Fibroblast of lung (primary cell): ENCODE measurements at places on chromosomes 13 and 19. TPM values are rescaled to one million over a fixed set of nuclear protein-coding genes. Genes with fewer than 3 reads are reported as not detected.

GRCh38 chr19:5804516-5805461 lies at the start of gene NRTN:
TSS of gene NRTN (plus strand) at chr19:5805067. CDS start at chr19:5824166, 19,099 bp downstream.
- DNase-seq, result no peak

KPNA3 gene
- total RNA-seq, result 27.5 and 37.0 TPM in 2 replicates

DNA sequence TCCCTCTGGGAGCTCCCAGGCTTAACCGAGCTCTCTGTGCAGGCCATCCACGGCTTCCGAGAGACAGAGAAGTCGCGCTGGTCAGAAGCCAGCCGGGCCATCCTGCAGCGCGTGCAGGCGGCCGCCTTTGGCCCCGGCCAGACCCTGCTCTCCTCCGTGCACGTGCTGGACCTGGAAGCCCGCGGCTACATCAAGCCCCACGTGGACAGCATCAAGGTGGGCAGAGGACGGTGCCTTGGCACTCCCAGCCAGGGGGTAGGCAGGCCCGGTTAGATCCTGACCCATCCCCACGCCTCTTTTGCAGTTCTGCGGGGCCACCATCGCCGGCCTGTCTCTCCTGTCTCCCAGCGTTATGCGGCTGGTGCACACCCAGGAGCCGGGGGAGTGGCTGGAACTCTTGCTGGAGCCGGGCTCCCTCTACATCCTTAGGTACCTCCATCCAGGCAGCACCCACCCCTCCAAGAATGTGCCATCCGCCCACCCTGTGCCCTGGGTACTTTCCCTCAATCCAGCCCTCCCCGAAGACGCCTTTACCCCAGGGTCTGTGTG lies 1.5 kb downstream of the PSPN start:
- DNase-seq, result no peak

MYH14 gene
- total RNA-seq, result not detected in 2 replicates

TLE6 gene
- total RNA-seq, result 0.51 and 1.7 TPM in 2 replicates

DCT gene
- under 0.01 and 0.17 TPM in 2 replicates for total RNA-seq

USHBP1 gene
- total RNA-seq, result under 0.01 TPM in 1 of 2 replicates, not detected in the other

DNA sequence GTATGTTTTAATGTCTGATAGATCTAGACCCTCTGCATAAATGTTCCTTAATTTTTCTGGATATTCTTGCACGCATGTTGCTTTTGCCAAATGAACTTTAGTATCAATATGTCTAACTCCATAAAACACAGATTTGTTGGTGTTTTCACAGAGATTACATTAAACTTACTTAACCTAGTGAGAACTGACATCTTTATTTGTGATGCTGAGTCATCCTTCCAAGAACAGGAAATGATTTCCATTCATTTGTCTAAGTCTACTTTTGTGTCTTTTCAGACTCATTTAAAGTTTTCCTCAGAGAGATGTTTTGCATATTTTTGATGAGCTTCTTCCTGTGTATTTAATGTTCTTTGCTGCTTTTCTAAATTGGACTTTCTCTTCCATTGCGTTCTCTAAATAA lies 184.0 kb downstream of the SLC7A1 start:
- DNase-seq, result no peak

SIGLECL1 gene
- total RNA-seq, result not detected in 2 replicates

- peak; percentile 61 for DNase-seq
These were observed 38.4 kb upstream of the STARD13 start for GRCh38 chr13:33323801-33324510.

GRCh38 chr13:73433890-73434289 lies 375.1 kb downstream of the KLF5 start:
- DNase-seq, result no peak

ZNF85 gene
- total RNA-seq, result 1.3 and 5.9 TPM in 2 replicates

GRCh38 chr13:44174769-44175425 lies 198.7 kb upstream of the SERP2 start:
- DNase-seq, result peak; percentile 67

FAM83E gene
- 0.50 and 1.0 TPM in 2 replicates for total RNA-seq

GRCh38 chr19:2944403-2944774 lies 382 bp downstream of the ZNF77 start:
- DNase-seq, result no peak

DNA sequence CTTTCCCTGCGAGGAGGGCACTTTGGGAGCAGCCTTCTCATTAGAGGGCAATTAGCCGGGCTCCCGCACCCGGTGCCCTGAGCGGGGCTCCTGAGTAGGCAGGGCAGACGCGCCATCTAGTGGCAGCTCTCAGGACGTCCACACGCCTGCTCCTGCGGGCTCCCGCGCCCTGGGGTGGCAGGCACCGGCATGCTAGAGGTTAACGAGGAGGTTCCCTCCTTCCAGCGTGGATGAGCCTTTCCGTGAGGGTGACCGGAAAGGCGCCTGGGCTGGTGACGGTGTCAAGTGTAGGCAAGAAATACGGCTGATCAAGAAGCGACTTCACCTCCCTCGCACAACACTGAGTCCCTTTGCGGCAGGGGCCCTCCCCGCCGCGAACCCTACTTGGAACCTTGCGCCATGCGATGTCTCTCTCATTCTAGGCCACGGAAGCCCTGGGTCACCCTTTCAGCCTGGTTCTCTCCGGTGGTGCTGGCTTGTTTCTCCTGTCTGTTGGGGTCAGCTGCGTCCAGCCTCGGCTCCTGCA lies 67.7 kb downstream of the ALOX5AP start:
- DNase-seq, result peak; percentile 65

CPAMD8 gene
- 0.51 and 1.7 TPM in 2 replicates for total RNA-seq

GRCh38 chr19:40410030-40410389 lies 3.2 kb downstream of the PRX start:
- DNase-seq, result no peak

- no peak for DNase-seq
These were observed 30.0 kb downstream of the KEAP1 start for GRCh38 chr19:10473192-10473591.

PBX4 gene
- 1.5 and 1.7 TPM in 2 replicates for total RNA-seq

DNA sequence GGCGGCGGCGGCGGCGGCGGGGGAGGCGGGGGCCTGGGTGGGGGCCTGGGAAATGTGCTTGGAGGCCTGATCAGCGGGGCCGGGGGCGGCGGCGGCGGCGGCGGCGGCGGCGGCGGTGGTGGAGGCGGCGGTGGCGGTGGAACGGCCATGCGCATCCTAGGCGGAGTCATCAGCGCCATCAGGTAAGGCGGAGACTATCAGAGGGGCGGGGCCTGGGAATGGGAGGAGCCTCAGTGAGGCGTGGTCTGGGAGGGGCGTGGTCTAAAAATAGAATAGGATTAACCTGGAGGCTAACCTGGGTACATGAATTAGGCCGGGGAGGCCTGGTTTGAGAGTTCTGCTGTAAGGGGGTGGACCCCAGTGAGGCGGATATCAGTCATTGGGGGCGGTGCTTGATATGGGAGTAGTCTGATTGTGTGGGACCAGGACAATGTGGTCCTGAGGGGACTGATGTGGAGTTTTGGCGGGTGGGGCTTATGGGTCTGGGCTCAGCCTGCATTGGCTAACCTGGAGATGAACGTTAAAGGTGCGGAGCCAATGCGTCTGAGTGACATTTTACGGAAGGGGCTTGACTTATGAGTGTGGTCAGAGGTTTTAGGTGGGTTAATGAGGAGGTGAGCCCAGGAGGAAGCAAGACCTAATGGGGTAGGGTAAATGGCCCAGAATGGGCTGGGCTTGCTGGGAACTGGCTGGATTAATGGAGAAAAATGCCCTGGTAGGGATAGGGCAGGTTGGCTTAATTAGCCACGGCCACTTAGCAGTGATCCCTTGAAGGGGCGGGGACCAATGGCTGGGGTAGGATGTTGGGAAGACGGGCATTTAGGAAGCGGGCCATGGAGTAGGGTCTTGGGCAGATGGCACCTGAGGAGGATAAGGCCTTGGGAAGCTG lies 1.4 kb downstream of the CAPNS1 start:
- DNase-seq, result peak; percentile 71

DNA sequence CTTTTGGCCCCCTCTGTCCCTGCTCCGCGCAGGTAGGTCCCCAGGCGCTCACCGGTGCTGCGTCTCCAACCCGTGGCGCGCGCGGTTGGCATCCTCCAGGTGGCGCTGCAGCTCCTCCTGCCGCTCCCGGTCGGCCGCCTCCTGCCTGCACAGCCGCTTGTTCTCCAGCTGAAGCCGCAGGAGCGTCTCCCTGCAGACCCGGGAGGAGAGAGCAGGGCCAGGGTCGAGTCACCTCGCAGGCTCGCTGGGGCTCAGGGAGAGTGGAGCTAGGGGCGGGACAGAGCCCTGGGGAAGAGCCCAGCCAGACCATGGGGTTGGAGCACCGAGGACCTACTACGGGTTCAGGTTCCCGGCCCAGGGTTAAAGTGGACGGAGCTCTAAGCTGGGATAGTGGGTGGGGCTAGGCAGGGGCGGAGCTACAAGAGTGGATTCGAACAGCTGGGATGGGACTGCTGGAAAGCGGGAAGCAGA lies 9.3 kb downstream of the HOOK2 start:
- DNase-seq, result peak; percentile 80

ATP12A gene
- total RNA-seq, result not detected in 2 replicates

DNA sequence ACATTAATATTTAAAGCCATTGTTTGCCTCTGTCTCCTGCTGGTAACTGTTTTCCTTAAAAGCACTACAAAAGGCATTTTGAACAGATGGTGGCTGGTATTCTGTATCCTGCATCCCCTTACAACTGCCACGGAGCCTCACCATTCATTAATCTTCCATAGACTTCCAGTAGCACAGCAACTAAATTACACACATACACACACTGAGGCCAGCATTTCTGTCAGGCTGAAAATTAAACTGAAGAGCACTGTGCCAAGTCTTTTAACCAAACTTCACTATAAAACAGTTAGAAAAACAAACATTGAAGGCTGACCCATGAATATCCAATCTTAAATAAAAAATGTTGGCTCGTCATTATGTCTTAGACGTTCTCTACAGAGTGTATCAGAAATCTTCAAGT lies 697.8 kb downstream of the DACH1 start:
- DNase-seq, result peak; percentile 23

GRCh38 chr19:44176590-44176989 lies 11.7 kb downstream of the ZNF226 start:
- DNase-seq, result peak; percentile 42

MISP gene
- total RNA-seq, result under 0.01 TPM in 1 of 2 replicates, not detected in the other

ZIC2 gene
- total RNA-seq, result not detected in 2 replicates

LILRA1 gene
- total RNA-seq, result not detected in 2 replicates

RRAS gene
- 34.2 and 60.1 TPM in 2 replicates for total RNA-seq

IZUMO1 gene
- not detected in 2 replicates for total RNA-seq

DNA sequence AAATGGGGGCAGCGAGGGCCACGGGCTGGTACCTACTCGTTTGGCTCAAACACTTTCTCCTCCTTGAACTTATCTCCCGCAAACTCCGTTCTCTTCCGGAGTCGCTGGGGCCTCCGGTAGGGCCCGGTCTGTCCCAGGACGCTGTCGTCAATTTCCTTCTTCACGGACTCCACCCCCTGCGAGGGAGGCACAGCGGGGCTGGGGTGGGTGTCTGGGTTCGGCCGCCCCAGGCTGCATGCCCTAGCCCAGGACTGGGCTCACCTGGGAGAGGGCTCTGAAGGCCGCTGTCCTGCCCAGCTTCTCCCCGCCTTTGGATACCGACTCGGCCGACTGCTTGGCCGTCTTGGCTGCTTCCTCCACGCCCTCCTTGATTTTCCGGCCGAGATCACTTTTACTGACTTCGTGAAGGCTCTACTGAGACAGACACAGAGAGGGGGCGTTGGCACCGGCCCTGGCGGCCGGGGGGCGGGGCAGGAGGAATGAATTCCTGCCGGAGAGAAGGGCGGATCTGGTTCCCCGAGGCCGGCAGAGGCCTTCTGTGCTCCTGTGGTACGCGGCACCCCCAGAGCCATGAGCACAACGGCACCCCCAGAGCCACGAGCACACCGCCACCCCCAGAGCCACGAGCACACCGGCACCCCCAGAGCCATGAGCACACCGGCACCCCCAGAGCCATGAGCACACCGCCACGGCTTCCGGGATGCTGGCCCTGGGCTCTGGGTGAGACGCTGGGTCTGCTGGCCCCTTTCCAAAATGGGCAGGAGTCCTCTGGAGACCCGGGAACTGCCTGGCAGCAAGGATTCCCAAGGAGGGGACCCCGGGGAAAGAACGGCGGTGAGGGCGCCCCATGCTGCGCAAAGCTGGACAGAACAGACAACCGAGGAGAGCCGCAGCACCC lies 8.1 kb upstream of the CTXN1 start:
- no peak for DNase-seq

RASA3 gene
- 21.6 and 26.6 TPM in 2 replicates for total RNA-seq

GRCh38 chr19:4803736-4804695 lies 12.5 kb downstream of the FEM1A start:
- peak; percentile 40 for DNase-seq

- no peak for DNase-seq
These were observed 143.7 kb downstream of the FGF9 start for GRCh38 chr13:21814604-21815003.

ZNF100 gene
- total RNA-seq, result 1.8 and 2.3 TPM in 2 replicates

DNA sequence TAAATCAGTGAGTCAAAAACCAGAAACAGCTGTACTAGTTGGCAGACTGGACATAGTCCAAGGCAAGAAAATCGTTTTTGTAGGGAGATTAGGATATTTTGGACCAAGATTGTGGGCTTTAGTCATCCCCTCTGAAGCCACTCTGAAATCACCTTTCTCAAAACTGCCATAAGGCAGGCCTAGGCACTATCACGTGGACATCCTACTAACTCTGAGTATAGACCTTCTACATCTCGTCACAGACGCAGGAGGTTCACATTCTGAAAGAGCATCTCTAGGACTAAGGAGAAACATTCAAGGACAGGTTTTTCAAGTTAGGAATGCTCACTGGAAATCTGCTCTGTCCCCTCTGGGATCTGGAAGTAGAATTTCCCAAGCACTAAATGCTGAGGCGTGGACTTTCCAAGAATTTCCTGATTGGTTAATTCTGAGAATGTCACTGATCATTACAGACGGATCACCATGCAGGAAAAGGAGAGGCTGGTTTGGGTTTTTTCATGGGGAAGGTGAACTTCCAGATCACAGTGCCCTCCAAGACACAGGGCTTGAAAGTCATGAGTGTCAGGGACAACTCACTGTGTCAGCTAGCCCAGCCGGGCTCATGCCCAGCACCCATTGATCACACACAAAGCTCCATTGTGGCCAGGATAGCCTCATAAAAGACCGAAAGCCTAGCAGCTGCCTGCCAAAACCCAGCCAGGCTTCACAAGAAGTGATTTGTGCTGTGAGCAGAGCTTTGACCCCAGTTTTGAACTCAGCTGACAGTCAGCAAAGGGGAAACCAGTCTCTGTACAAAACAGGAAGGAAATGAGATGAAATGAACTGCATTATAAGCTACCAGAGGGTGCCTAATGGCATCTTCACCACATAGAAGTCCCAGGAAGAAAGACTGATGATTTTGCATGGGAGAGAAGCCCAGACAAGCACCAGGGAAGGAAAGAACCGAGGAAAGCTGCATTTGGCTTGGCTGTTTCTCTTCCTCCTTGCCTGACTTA lies 2.7 kb upstream of the RUBCNL start:
- no peak for DNase-seq

- DNase-seq, result peak; percentile 4
These were observed 1121.9 kb upstream of the PCDH20 start for GRCh38 chr13:62537593-62537992.

DNA sequence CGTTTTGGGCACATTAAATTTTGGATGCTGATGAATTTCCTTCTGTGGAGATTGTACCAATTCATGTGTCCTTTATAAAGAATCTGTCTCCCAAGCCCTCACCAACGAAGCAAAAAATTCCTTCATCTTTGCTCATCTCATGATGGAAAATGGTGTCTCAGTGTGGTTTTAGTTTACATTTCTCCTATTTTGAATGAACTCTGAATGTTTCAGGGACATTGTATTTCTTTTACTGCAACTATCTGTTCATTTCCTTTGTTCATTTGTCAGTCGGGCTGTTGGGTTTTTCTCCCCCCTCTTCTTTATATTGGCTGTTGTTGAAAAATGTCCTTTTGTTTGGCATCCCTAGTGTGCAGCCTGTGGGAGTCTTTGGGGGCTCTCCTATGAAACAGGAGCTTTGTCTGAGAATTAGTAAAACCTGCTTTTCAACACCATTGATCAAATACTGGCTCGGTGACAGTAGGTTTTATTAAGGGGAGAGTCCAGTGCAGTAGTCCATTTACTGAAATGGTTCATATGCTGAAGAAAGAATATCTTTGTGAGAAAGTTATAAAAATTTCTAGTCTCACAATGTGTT lies 91.3 kb upstream of the C1QTNF9B start:
- DNase-seq, result no peak
